NCI-H1694 treated with DMSO at 0.1 percent for 48 hours (cell line): ENCODE measurements at places on chromosomes 1 and 21.

DNA sequence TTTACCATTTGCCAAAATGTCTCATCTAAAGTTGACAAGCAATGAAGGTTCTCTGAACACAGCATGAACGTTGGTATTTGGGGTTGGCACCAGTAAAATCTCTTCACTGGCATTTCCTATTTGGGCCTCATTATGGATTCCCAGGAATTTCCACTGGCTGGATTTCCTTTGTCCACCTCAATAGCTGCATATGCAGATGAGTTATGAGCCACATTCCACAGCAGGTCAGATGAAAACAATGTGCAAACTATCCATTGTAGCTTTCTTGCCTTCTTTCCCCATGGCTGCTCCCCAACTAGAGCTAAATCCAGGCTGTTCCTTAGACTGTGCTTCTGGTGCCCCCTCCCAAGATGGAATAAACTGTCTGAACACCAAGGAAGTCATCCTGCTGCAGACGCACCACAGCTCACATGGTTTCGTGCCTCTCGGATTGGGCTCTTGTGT is 168.1 kb upstream of the FGGY start:
- DNase-seq = no peak

GRCh38 chr21:26818906-26819305 is 26.3 kb downstream of the ADAMTS1 start:
- DNase-seq = no peak

DNA sequence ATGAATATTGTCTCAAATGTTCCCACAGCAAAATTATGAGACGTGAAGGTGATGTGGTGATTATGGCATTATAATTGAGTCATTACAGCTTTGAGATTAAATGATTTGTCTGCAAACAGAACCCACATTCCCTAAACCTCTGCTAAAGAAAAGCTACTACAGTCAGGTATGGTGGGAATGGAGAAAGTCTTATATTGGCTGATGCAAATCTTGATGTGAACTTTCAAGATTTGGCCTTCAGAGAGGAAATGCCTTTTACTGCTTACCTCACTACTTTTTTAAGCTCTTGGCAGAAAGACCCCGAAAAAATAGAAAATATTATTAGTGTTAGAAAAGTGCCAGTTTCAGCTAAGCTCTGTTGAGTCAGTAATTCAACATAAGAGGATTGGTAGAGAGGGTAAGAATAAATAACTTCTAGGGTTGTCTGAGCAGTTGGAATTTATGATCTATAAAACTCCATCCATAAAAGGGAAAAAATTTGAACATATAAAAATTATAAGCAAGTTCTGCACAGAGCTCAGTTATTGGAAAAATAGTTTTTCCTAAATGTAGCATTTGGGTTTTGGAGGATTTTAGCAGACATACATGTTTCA is 47.8 kb upstream of the RGS5 start:
- DNase-seq = no peak

DNA sequence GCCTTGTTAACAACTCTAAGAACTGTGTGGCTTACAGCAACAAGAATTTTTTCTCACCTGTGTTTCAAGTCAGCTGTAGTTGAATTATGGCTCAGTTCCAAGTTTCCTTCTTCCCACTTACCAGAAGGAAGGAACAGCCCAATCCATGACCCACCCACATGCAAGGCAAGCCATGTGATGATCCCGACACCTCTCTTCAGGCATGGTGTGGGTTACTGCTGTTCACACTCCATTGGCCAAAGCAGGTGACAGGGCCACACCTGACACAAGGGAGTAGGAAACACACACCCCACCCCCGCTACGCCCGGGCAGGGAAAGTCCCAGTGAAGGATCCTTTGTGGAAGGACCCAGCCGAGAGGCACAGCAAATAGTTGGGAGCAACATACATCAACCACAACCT is 36.3 kb downstream of the KCNJ15 start:
- no peak for DNase-seq

- DNase-seq = no peak
These were observed 46.8 kb downstream of the NPHP4 start for GRCh38 chr1:5945445-5945844.

- DNase-seq = no peak
These were observed 20.1 kb upstream of the COL18A1 start for GRCh38 chr21:45384656-45385548.

- DNase-seq = no peak
These were observed 2.8 kb downstream of the CDC7 start for GRCh38 chr1:91503332-91503900.

GRCh38 chr1:177181280-177181630 is 10.5 kb downstream of the BRINP2 start:
- no peak for DNase-seq

DNA sequence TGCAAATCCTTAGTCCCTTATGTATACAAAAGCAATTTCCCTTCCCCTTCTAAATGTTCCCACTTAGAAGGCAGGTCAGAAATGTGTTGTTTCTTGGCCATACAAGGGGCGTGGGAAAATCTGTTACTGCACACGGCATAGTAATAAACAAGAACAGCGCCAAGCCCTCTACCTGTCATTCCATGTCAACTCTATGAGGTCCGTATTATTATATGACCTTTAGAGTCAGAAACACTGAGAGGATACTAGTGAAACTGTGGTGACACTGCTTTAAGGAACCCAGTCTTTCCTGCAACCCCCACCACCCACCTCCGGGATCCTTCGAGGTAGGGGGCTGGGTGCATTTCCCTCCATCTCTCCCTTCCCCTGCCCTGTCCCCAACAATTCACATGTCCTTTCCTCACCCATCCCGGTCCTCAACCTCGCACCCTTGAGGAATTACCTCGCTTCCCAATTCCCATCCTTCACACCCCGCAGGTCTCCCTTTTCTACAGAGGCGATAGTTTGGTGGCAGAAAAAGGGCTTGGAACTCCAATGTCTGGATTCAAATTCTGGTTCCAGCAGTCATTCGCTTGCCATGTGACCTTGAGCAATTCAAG is 647 bp downstream of the SDHB start:
- no peak for DNase-seq

DNA sequence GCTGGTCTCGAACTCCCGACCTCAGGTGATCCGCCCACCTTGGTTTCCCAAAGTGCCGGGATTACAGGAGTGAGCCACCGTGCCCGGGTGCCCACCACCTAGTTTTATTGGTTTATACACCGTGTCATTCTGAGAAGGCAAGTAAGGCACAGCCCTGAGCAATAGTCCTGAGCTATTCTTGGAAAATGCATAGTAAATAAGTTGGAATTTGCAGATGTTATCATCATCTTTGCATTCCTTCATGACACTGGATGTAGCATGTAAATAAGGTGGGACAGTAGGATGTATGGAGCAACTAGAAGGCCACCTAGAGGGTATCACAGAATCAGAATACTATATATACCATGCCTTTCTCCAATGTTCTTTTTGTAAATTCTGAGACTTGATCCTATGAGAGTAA is 11.0 kb downstream of the TOR1AIP2 start:
- no peak for DNase-seq

DNA sequence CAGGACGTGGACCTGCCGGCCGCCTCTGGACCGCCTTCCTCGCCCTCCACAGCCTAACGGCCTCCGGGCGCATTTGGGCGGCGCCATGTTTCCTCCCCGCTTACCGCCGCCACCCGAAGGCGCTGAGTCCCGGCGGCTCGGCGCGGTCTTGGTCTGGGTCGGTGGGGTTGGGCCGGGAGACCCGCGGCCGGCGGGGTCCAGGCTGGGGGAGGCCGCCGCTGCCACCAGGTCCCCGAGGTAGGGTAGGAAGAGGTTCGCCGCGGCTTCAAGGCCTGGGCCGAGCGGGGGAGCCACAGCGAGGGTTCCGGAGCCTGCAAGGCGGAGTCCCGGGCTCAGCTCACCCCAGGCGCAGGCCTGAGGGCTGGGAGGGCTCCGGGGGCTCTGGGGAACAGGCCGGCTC is 5.5 kb downstream of the OR2C3 start:
- no peak for DNase-seq

- DNase-seq = no peak
These were observed 52.7 kb downstream of the SCCPDH start for GRCh38 chr1:246776923-246777322.

GRCh38 chr1:110055493-110056284 is 14.8 kb downstream of the ALX3 start:
- no peak for DNase-seq

GRCh38 chr1:18924221-18924691 is 21.9 kb upstream of the ALDH4A1 start:
- no peak for DNase-seq

DNA sequence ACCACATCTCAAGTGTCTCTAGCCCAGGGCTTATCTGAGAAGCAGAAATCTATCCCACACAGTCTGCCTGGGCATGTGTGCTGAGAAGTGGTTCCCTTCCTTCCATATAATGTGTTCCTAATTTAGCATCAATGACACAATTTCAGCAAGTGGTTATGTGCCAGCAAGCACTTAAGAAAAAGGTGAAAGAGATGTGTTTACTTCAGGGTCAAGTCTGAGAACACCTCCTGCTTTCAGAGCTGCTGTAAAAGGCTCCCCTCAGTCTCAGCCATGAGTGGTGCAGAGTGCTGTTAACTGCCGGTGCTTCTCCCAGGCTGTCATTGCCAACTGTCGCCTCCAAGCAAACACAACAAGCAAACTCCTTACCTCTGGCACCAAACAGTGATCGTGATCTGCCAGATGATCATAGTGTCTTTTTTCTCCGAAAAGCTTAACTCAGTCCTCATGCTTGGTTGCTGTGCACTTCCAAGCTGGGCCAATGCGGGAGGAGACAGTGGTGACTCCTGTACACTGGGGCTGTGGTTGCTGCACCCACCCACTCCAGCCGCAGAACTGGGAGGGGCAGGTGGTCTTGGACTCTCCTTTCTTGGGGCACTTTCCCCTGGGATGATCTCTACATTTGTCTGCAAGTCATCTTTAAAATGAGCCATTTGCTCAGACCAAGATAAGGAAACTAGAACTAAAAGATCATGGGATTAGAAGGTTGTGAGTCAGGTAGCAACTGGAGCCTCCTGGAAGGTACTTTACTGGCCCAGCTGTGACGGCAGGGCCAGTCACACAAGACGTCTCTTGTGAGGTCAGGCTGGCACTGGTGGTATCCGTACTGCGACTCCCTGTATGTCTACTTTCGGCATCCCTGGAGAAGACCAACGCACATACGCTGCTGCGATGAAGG is 32.4 kb downstream of the ATP1A1 start:
- no peak for DNase-seq

GRCh38 chr1:63322944-63323864 is 837 bp downstream of the FOXD3 start:
- DNase-seq = peak; percentile 62

DNA sequence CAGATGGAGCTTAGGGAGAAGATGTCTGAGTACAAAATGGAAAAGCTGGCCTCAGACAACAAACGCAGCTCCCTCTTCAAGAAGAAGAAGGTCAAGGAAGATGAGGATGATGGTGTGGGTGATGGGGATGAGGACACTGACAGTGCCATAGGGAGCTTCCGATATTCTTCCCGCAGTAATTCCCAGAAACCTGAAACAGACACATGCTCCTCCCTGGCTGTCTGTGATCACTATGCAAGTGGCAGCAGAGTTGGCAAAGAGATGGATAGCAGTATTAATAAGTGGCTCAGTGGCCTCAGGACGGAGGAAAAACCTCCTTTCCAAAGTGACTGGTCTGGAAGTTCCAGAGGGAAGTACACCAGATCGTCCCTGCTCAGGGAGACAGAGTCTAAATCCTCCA is 33.8 kb downstream of the STYXL2 start:
- no peak for DNase-seq

- no peak for DNase-seq
These were observed 344.9 kb downstream of the ZNF326 start for GRCh38 chr1:90339811-90340210.

- DNase-seq = no peak
These were observed 13.7 kb downstream of the GGPS1 start for GRCh38 chr1:235342039-235342438.

GRCh38 chr1:28328228-28328648 is 602 bp upstream of the MED18 start:
- DNase-seq = no peak

- no peak for DNase-seq
These were observed 23.3 kb downstream of the SLC2A1 start for GRCh38 chr1:42935313-42935895.

DNA sequence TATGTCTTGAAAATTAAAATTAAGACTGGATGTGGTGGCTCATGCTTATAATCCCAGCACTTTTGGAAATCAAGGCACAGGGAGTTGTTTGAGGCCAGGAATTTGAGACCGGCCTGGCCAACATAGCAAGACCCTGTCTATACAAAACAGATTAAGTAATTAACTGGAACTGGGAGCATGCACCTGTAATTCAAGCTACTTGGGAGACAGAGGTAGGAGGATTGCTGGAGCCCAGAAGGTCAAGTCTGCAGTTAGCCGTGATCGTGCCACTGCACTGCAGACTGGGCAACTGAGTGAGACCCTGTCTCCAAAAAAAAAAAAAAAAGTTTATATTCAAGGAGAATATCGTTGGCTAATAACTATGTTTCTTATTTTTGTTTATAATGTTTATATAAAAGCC is 139.2 kb downstream of the USP25 start:
- no peak for DNase-seq

DNA sequence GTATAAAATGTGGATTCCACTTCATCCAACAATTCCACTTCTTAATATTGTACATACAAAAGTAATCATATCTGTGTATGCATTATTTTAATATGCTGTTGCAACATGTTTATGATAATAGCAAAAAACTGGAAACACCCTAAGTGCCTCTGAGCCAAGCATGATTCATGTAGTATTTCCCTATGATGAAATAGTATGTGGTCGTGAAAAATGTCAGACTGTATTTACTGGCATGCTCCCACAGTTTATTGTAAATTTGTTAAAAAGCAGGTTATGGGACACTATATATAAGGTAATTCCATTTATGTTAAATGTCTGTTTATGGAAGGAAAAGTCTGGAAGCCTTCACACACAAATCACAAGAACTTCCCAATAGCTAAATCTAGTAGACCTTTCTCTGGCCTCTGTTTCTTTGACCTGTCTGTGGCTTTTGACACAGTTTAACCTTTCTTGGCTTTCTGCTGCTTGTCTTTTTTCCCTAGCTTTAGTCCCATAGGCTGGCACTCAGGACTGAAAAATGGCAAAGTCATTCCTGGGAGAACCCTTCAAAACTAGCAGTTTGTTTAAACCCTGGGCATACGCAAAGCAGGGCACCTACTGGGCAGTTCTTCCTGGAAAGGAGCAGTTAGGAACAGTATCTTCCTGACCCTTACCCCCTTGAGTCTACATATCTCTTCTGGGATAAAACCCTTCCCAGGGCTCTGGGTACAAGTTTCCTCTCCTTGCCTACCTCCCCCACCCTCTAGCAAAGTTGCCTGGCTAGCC is 65.4 kb upstream of the ARTN start:
- no peak for DNase-seq

GRCh38 chr1:117416546-117417125 is 49.4 kb downstream of the MAN1A2 start:
- no peak for DNase-seq
